Esophagus squamous epithelium (tissue), 5 donors: ENCODE measurements at places on chromosomes 2 and 18.

DNA sequence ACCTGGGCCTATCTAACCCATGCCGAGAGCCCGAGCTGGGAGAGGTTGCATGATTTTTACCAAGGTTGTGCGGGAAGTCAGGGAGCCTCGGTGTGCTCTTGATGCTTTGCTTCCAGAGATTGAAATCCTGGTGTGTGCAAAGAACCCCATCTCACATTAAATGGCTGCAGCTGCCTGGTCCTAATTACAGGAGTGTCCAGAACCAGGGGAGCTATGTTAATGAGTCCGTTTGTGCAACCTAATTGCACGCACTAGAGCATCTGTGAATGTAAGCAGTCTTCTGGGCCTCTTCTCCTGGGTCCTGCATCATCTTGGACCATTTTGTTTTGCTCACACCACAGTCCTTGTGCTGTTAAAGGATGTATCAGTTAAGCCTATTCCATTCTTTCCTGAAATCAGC is 263.8 kb downstream of the AGAP1 start:
- H3K27me3 ChIP-seq = no peaks in the 10 kb centered on the region
- H3K4me3 ChIP-seq = no peak overlapping the region
- H3K36me3 ChIP-seq = no peaks in the 10 kb centered on the region
- DNase-seq = no peak
- peaks cover 5% of the 10 kb centered on the region for H3K4me1 ChIP-seq

DNA sequence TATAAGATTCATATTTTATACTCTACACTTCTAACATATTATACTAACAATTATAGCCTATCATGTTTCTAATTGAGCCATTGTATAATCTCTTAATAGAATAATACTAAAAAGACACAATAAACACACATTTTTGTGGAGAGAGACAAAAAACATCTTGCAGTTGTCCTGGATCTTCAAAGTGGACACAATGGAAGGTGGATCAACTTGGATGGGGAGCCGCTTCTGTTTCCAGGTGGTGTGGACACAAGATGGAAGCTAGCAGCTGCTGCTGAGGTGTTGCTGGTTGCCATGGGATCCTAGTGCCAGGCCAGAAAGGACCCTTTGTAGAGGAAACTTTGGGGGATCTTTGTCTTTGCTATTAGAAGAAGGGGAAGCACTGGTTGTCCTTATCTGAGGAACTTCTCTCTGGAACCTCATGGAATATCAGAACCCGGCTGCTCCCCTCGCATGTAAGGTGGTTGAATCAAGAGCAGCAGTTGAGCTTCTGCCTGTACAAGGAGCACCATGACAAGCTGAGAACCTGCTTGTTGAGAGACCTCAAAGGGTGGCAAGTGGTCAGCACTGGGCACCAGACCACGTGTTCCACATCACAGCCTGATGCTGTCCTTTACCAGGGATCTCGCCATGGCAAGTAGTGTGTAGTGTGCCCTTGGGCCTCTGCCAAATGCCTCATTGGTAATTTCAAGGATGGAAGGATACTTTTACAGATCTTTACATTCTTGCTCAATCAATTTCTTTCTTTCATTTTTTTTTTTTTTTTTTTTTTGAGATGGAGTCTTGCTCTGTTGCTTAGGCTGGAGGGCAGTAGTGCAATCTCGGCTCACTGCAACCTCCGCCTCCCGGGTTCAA is 232.2 kb downstream of the MYCN start:
- no peaks in the 10 kb centered on the region for H3K36me3 ChIP-seq
- H3K27ac ChIP-seq = no peak overlapping the region
- no peak overlapping the region for H3K4me3 ChIP-seq
- no peak for DNase-seq
- H3K27me3 ChIP-seq = no peaks in the 10 kb centered on the region

GRCh38 chr2:221465776-221466175 is 106.3 kb downstream of the EPHA4 start:
- H3K36me3 ChIP-seq = no peaks in the 10 kb centered on the region
- H3K27me3 ChIP-seq = no peaks in the 10 kb centered on the region
- H3K4me3 ChIP-seq = no peak overlapping the region
- peaks cover 12% of the 10 kb centered on the region for H3K4me1 ChIP-seq
- no peak for DNase-seq
- H3K27ac ChIP-seq = no peak overlapping the region

DNA sequence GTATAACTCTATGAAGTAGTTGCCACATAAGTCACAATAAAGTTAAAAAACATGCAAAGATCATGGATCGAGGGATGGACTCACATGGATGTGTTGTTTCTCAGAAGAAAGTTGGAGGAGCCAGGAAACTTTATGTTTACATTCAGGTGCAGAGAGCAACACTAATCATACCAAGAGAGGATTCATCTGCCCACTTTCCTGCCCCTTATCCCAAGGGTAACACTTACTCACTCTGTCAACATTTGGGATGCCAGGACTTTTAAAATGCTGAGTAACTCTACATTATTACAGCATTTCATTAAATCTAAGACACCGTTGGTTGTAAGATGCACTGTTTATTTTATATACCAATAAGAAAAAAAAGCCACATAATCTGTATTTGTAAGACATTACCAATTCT is 170.4 kb downstream of the KCNE4 start:
- H3K27ac ChIP-seq = no peak overlapping the region
- H3K4me1 ChIP-seq = no peaks in the 10 kb centered on the region
- DNase-seq = no peak
- no peak overlapping the region for H3K4me3 ChIP-seq
- H3K27me3 ChIP-seq = no peaks in the 10 kb centered on the region
- H3K36me3 ChIP-seq = no peaks in the 10 kb centered on the region

- H3K4me3 ChIP-seq = no peak overlapping the region
- DNase-seq = no peak
- no peaks in the 10 kb centered on the region for H3K36me3 ChIP-seq
- H3K27ac ChIP-seq = no peak overlapping the region
Observed at GRCh38 chr18:9296233-9297006, 38.2 kb upstream of the TWSG1 start.

GRCh38 chr2:27262379-27263286 is at the start of gene SLC30A3:
Gene SLC30A3 (minus strand): TSS chr2:27263047. CDS start chr2:27262906, 141 bp downstream.
- peaks cover 41% of the 10 kb centered on the region for H3K4me1 ChIP-seq
- H3K4me3 ChIP-seq = peak within 1 kb of the TSS; percentile 61
- peaks cover 16% of the 10 kb centered on the region for H3K27me3 ChIP-seq
- no peak for DNase-seq
- H3K27ac ChIP-seq = no peak within 1 kb of the TSS
- H3K36me3 ChIP-seq = no peaks in the 10 kb centered on the region

DNA sequence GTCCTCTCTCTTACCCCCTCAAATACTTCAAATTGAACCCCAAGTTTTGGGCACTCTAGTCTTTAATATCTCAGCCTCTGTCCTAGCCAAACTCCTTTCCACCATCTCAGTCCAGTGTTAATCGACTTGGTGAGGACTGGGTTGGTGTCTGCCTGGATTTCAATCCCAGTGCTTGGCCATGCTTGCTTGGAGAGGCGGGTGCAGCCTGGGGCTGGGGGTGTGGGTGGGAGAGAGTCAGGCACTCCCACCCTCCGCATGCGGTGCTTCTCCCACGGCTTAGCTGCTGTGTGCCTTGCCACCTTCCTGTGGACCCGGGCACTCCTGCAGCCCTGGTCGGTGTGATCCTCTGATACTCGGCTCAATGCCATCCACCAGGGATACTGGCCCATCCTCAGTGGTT is 220.8 kb upstream of the HDAC4 start:
- H3K27ac ChIP-seq = no peak overlapping the region
- H3K4me1 ChIP-seq = no peaks in the 10 kb centered on the region
- no peak overlapping the region for H3K4me3 ChIP-seq
- H3K36me3 ChIP-seq = no peaks in the 10 kb centered on the region
- no peak for DNase-seq

GRCh38 chr2:37629529-37629928 is 41.9 kb downstream of the CDC42EP3 start:
- DNase-seq = no peak
- no peak overlapping the region for H3K27ac ChIP-seq
- H3K4me3 ChIP-seq = no peak overlapping the region
- no peaks in the 10 kb centered on the region for H3K36me3 ChIP-seq

- H3K27me3 ChIP-seq = no peaks in the 10 kb centered on the region
- DNase-seq = no peak
- no peaks in the 10 kb centered on the region for H3K4me1 ChIP-seq
- H3K4me3 ChIP-seq = no peak overlapping the region
- no peak overlapping the region for H3K27ac ChIP-seq
Observed at GRCh38 chr2:232966122-232966521, 46.9 kb downstream of the NGEF start.

GRCh38 chr18:62881509-62882016 is 166.2 kb downstream of the PHLPP1 start:
- DNase-seq = no peak
- H3K27me3 ChIP-seq = no peaks in the 10 kb centered on the region
- peak overlapping the region; percentile 45 for H3K27ac ChIP-seq
- H3K4me3 ChIP-seq = no peak overlapping the region

DNA sequence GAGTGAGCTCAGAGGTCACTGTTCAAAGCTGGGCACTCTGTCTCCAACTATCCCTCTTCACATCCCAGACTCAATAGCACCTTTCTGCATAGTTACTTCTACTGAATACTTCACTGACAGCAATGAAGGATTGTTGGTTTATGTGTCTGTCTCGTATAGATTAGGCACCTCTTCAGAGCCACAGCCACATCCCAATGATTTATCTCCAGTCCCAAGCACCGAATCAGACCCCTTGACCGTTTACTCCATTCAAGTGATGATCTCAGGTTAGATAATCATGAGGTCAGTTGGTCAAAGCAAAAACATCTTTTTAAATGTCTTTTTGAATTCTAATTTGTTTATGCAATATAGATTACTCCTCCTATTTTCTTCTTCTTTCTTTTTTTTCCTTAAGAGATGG is 14.7 kb downstream of the NEDD4L start:
- H3K36me3 ChIP-seq = no peaks in the 10 kb centered on the region
- no peak for DNase-seq
- H3K4me3 ChIP-seq = no peak overlapping the region
- H3K27ac ChIP-seq = no peak overlapping the region
- no peaks in the 10 kb centered on the region for H3K4me1 ChIP-seq
